Sciatic nerve (tissue), 2 donors: ENCODE measurements at places on chromosomes 5 and 9. TPM values are rescaled to one million over a fixed set of nuclear protein-coding genes. Genes with fewer than 3 reads are reported as not detected.

- no peak for DNase-seq
These were observed 69.5 kb upstream of the MAP3K1 start for GRCh38 chr5:56745864-56746263.

DNA sequence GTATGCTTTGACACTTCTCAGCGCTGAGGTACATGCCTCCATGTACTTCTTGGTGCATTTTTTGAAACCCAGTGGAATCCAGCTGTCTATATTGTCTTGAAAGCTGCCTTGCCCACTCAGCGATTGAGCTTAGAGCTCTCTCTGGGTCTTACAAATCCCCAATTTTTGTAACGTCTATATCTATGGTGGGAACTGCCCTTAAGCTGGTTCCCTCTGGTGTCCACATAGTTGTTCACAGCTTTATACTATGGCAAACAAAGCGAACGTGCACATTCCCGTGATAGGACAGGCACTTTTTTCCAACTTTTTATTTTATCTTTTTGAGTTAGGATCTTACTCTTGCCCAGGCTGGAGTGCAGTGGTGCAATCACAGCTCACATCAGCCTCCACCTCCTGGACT lies 20.9 kb downstream of the CDHR2 start:
- no peak for DNase-seq

The MVB12B gene
- total RNA-seq: 65.7 TPM

DNA sequence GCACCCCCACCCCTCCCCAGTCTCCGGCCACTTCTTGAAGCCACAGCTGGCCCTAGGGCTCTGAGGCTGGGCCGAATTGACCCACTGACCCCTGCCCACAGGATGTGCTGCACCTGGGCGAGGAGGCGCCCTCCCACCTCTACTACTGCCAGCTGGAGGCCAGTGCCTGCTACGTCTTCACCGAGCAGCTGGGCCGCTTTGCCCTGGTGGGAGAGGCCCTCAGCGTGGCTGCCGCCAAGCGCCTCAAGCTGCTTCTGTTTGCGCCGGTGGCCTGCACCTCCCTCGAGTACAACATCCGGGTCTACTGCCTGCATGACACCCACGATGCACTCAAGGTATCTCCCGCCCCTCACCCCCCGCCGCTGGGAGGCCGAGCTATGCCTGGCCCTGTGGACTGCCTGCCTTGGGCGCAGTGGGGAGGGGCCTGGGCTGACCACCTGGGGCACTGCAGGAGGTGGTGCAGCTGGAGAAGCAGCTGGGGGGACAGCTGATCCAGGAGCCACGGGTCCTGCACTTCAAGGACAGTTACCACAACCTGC lies 21.3 kb downstream of the HK3 start:
- DNase-seq: no peak

DNA sequence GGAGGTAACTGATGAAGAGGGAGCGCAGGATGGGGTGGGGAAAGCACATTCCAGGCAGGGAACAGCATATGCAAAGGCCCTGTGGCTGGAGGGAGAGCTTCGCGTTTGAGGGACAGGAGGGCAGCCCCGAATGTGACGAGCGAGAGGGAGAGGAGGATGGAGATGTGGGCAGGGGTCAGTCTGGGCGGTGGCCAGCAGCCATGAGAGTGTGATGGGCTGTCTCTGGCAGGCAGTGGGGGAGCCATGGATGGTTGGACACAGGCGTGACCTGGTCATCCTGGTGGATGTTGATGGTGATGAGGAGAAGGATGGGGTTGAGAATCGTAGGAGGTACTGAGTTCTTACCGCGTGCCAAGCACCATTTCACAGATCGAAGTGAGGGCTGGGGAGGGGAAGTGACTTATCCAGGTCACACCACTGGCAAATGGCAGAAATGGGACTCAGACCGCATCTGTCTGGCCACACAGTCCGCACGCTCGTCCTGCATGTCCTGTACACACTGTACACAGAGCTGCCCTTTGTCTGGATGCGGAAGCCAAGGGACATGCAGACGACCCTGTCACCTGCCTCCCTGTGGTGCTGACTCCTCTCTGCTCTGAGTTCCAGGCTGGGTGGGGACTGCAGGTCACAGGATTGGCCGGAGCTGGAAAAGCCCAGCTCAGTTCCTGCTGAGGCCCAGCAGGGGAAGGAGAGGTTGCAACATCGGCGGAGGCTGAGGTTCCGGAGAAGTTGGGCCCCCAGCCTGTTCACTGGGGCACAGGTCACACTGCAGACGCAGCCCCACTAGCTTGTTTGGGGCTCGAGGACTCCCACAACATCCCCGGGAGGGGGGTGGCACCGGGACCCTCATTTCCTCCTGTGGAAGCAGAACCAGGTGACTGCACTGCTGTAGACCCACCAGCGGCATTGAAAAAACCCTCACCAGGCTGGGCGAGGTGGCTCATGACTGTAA lies 165.6 kb upstream of the IER5L start:
- no peak for DNase-seq
